Vagina (tissue), 2 donors: ENCODE measurements at places on chromosomes 4 and X. TPM values are rescaled to one million over a fixed set of nuclear protein-coding genes. Genes with fewer than 3 reads are reported as not detected.
A peak's percentile ranks its signal among the peaks of the same experiment; 100 is the strongest.

The RASL11B gene
- total RNA-seq = 9.3 TPM

The TMPRSS11D gene
- total RNA-seq = 72.4 TPM

DNA sequence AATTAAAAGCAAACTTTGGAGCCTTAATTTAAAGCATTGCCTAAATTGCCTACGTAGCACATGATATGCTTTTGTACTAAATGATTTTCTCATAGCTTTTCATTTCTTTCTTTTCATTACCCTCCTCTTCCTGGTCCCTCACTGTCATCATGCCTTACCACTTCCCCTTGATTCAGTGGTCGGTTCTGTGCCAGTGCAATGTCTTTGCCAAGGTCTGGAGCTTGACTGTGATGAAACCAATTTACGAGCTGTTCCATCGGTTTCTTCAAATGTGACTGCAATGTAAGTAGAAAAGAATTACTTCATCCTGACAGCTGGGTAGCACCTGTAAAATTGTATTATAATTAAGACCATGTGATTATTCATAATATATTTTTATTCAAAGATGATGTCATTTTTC is 72.5 kb downstream of the C4orf46 start:
- H3K4me3 ChIP-seq = no peak overlapping the region
- H3K4me1 ChIP-seq = no peaks in the 10 kb centered on the region
- no peaks in the 10 kb centered on the region for H3K36me3 ChIP-seq

DNA sequence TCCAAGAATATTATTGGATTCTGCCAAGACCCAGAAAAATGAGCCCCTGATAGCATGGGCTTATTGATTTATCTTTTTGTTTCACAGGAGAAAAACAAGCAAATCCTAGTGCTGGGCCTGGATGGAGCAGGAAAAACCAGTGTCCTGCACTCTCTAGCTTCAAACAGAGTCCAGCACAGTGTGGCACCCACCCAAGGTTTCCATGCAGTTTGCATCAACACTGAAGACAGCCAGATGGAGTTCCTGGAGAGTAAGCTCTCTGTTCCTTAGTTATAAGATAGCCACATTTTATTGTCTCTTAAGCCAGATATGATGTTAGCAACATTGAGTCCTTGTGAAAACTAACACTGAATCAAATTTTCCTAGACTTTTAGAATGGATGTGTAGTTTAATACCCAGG is 5.5 kb downstream of the ARL9 start:
- no peak for DNase-seq
- H3K4me3 ChIP-seq = no peak overlapping the region
- H3K36me3 ChIP-seq = no peaks in the 10 kb centered on the region
- H3K27me3 ChIP-seq = no peaks in the 10 kb centered on the region
- peaks cover 8% of the 10 kb centered on the region for H3K4me1 ChIP-seq

DNA sequence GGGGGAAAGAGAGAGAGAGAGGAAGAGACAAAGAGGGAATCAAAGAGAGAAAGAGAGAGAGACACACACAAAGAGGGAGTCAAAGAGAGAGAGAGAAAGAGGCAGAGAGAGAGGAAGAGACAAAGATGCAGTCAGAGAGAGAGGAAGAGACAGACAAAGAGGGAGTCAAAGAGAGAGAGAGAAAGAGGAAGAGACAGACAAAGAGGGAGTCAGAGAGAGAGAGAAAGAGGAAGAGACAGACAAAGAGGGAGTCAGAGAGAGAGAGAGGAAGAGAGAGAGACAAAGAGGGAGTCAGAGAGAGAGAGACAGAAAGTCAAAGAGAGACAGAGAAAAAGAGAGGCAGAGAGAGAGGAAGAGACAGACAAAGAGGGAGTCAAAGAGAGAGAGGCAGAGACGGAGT is 45.5 kb downstream of the MAGEA9 start:
- H3K4me1 ChIP-seq = no peaks in the 10 kb centered on the region
- H3K4me3 ChIP-seq = no peak overlapping the region
- no peak overlapping the region for H3K27ac ChIP-seq
- no peak for DNase-seq
- no peaks in the 10 kb centered on the region for H3K36me3 ChIP-seq

GRCh38 chrX:149527705-149528104 is 13.1 kb upstream of the EOLA1 start:
- no peaks in the 10 kb centered on the region for H3K27me3 ChIP-seq
- DNase-seq = no peak
- no peaks in the 10 kb centered on the region for H3K36me3 ChIP-seq
- no peak overlapping the region for H3K4me3 ChIP-seq

The PUDP gene
- 17.2 TPM for total RNA-seq

DNA sequence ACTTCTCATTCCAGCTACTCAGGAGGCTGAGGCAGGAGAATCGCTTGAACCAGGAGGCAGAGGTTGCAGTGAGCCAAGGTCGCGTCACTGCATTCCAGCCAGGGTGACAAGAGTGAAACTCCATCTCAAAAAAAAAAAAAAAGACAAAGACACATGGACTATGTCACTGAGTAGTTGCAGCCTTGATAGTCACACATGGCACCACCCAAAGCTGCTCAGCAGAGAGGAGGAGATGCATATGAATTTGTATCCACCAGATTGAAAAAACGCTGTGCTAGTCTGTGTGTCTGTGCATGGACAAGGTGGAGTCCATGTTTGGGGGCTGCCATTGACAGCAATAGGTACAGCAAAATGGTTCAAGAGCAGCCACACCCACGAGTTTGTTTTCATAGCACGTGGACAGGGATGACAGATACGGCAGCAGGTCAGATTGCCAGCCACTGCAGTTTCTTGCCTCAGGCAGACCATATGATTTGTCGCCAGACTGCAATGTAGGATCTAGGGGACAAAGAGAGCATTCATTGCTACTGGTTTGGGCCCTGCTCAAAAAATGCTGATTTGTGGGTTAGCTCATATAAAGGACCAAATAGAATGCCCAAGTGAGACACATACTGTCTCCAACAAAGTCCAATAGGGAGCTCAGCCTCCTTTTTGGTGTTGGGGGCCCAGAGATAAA is 89.9 kb downstream of the CEP135 start:
- no peak overlapping the region for H3K4me3 ChIP-seq
- no peak for DNase-seq
- H3K27me3 ChIP-seq = no peaks in the 10 kb centered on the region
- H3K4me1 ChIP-seq = no peaks in the 10 kb centered on the region
- H3K36me3 ChIP-seq = no peaks in the 10 kb centered on the region

DNA sequence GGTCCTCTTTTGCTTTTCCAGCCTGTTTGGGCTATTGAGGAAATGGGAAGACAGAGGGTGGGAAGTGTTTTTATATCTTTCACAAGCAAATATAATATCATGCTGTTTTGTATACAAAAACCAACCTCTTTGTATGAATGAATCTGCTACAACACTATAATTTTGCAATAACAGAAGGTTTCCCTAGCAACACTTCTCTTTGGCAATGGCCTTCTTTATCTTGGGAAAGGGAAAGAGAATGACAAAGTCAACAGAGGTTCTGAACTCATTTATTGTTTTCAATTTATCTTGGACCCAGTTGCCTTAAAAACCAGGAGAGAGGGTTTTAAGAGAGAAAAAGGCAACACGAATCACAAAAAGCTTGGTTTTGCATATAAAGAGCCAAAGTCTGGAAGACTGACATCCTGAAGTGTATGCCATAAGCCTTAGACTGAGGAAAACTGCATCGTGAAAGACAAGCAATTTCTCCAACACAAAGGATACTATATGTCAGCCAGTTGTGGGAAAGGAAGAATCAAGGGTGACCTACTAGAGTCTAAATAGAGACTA is 121.8 kb upstream of the FAM241A start:
- H3K4me1 ChIP-seq = no peaks in the 10 kb centered on the region
- H3K27me3 ChIP-seq = no peaks in the 10 kb centered on the region
- no peak for DNase-seq
- H3K4me3 ChIP-seq = no peak overlapping the region
- no peak overlapping the region for H3K27ac ChIP-seq
- no peaks in the 10 kb centered on the region for H3K36me3 ChIP-seq

The FAM9B gene
- total RNA-seq = not detected

- DNase-seq = peak; percentile 96
- no peaks in the 10 kb centered on the region for H3K27me3 ChIP-seq
- peak within 1 kb of the TSS; percentile 81 for H3K27ac ChIP-seq
- H3K4me3 ChIP-seq = peak within 1 kb of the TSS; percentile 75
These were observed at the start of gene SMIM20 for GRCh38 chr4:25913851-25914669. SMIM20 (plus strand) TSS chr4:25914220; CDS start chr4:25914314, 94 bp downstream.

GRCh38 chrX:16278927-16279326 is 111.6 kb downstream of the MAGEB17 start:
- no peak overlapping the region for H3K4me3 ChIP-seq
- no peaks in the 10 kb centered on the region for H3K4me1 ChIP-seq
- H3K36me3 ChIP-seq = no peaks in the 10 kb centered on the region

The VSIG1 gene
- 0.25 TPM for total RNA-seq

The SLC4A4 gene
- total RNA-seq = 3.2 TPM

DNA sequence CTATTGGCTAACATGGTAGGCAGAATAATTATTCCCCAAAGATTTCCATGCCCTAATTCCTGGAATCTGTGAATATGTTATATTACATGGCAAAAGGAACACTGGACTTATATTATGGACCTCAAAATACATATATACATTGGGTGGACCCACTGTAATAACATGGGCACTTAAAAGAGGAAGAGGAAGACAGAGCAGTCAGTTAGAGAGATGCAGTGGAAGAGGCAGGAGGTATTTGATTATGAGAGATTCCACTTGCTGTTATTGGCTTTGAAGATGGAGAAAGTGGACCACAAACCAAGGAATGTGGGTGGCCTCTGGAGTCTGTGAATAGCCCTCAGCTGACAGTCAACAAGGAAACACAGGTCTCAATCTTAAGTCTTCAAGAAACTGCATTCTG is 14.0 kb upstream of the ART3 start:
- H3K4me1 ChIP-seq = no peaks in the 10 kb centered on the region
- H3K27me3 ChIP-seq = no peaks in the 10 kb centered on the region
- H3K36me3 ChIP-seq = no peaks in the 10 kb centered on the region

DNA sequence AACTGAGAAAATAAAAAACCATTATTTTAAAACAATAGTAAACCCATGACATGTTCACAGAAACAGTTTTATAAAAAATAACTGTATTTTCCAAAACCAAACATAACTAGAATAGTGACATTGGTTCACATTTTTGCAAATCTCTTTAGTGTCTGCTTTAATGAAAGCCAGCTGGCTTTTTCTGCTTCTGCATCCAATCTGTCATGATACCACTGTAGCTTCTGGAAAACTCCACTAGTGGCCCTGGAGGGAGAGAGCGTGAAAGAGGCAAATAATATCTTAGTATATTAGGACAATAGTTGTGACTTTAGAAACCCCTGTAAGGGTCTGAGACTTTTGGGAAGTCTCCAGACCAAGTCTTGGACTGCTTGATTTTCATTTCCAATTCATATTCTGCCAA is 31.1 kb downstream of the FGFBP1 start:
- H3K4me3 ChIP-seq = no peak overlapping the region
- H3K27ac ChIP-seq = no peak overlapping the region
- no peaks in the 10 kb centered on the region for H3K36me3 ChIP-seq
- no peak for DNase-seq
- peaks cover 9% of the 10 kb centered on the region for H3K4me1 ChIP-seq

The SPP1 gene
- 11.8 TPM for total RNA-seq

The HPSE gene
- 1.7 TPM for total RNA-seq

- no peaks in the 10 kb centered on the region for H3K4me1 ChIP-seq
- DNase-seq = no peak
- no peak overlapping the region for H3K4me3 ChIP-seq
- H3K27ac ChIP-seq = no peak overlapping the region
These were observed 29.5 kb upstream of the MTNR1A start for GRCh38 chr4:186584912-186585311.

DNA sequence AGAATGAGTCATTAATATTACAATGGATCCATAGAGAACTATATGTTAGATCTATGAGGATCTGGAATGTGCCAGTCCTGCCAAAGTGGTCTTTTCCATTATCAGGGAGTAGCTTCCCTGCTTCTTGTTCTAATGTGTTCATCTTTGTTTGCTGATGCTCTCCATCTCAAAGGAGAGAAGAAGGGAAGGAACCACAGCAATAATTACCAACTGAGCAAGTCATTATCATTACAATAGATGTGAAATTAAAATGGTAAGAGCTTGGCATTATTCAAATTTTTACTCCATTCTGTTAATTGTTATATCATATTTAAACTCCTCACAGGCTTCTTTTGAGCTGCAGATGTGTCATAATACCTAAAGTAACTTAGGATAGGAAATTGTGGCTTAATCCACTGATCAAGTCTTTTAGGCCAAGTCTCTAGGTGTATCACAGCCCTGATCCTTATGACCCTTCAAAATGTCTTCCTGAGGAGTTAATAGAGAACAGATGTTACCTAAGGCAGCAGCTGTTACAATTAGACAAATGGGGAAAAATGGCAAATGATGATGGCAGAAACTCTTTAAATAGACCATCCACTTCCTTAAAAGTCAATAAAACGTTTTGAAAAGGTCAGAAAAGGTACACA is 1492.7 kb upstream of the IGFBP7 start:
- no peaks in the 10 kb centered on the region for H3K36me3 ChIP-seq
- H3K27ac ChIP-seq = no peak overlapping the region
- H3K27me3 ChIP-seq = no peaks in the 10 kb centered on the region
- H3K4me1 ChIP-seq = no peaks in the 10 kb centered on the region
- DNase-seq = no peak

DNA sequence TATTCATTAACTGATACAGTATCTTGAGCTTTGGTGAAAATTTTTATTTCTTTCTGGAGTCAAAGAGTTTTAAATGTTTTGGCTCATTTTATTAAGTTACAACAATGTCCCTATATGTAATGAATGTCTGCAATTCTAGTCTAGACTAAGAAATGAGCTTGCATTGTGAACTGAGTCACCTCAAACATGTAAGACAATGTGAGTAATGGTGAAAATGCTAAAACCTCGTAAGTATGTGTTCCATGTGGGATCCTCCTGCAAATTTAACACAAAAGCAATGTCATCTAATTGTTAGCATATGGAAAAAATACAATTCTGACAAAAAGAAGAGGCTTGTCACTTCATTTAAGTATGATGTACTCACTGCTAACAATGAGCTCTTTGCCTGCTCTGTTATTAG is 480.5 kb upstream of the FSTL5 start:
- H3K4me1 ChIP-seq = no peaks in the 10 kb centered on the region
- no peak overlapping the region for H3K27ac ChIP-seq
- no peak for DNase-seq
- H3K36me3 ChIP-seq = no peaks in the 10 kb centered on the region
- H3K27me3 ChIP-seq = no peaks in the 10 kb centered on the region
- H3K4me3 ChIP-seq = no peak overlapping the region
